Foreskin keratinocyte (primary cell): ENCODE measurements at places on chromosomes 2 and 18. TPM values are rescaled to one million over a fixed set of nuclear protein-coding genes. Genes with fewer than 3 reads are reported as not detected.

The SIX3 gene
- not detected in 2 replicates for total RNA-seq

The ZFAND2B gene
- total RNA-seq: 36.3 and 41.1 TPM in 2 replicates

The RIT2 gene
- total RNA-seq: not detected in 2 replicates

The CXCR1 gene
- total RNA-seq: 0.28 and 0.41 TPM in 2 replicates

The STPG4 gene
- total RNA-seq: 0.07 TPM in 1 of 2 replicates, not detected in the other

The EHBP1 gene
- total RNA-seq: 59.1 and 64.5 TPM in 2 replicates
